ENCODE measurements at places on chromosomes 3 and 15.

GRCh38 chr3:117476572-117476971, 767.0 kb downstream of the TUSC7 start:
- DNase-seq, result no peak

- no peak for DNase-seq
Observed at GRCh38 chr3:173676094-173676493, 278.6 kb downstream of the NLGN1 start.

DNA sequence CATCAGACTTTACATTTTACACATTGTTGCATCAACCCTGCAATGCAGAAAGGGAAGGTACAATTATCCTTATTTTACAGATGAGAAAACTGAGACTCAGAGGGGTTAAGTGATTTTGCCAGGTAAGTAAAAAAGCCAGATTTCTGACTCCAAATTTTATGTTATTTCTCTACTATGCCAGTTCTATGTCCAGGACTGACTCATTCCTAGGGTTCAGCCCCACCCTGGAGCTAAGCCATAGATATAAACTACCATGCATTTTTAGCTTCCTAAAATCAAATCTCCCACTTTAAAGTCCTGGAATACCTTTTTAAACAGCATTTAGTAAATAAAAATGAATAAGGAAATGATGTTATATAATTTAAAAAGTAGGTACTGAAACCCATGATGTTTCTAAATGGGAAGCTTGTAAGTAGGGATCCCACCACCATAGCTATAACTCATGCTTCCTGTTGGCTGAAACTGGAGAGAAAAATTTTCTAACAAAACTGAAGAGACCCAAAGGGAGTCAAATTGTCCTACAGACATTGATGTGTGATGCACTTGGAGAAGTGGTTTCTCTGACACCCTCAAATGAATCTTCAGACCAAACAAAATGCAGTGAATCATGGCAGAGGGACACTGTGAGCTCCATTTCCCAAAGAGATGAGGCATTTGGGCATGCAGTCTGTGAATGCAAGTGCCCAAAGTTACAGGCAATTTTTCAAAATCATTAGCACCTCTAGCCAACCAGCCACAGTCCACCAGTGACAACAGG, 301.7 kb upstream of the UMPS start:
- no peak for DNase-seq

GRCh38 chr15:66294932-66295235, 1.5 kb downstream of the DIS3L start:
- no peak for DNase-seq

GRCh38 chr15:38672814-38673670, 108.4 kb upstream of the RASGRP1 start:
- DNase-seq, result no peak

DNA sequence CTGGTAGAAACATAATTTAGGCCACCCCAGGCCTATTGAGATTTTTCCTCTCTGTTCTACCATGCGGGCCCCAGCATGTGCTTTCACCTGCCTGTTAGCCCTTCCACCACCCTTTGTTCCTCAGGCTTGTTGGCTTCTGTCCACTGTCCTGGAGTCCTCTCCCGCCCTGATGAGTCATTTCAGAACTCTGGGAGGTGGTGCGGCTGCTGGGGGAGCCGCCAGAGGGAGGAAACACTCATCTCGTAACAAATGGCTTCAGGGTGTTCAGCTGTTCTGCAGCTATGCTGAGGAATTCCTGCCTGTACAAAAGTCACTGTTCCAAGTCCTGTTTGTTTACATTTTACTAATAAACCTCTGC, 36.3 kb downstream of the LRTM1 start:
- no peak for DNase-seq

GRCh38 chr3:164375995-164376394, 702.3 kb downstream of the SI start:
- DNase-seq, result no peak

- DNase-seq, result peak; percentile 56
Observed at GRCh38 chr3:155744626-155745324, at the start of gene PLCH1. PLCH1 (minus strand) TSS chr3:155745071; CDS start chr3:155704224, 40,847 bp downstream.

- DNase-seq, result peak; percentile 78
Observed at GRCh38 chr15:71386448-71387236, 271.4 kb downstream of the THSD4 start.

DNA sequence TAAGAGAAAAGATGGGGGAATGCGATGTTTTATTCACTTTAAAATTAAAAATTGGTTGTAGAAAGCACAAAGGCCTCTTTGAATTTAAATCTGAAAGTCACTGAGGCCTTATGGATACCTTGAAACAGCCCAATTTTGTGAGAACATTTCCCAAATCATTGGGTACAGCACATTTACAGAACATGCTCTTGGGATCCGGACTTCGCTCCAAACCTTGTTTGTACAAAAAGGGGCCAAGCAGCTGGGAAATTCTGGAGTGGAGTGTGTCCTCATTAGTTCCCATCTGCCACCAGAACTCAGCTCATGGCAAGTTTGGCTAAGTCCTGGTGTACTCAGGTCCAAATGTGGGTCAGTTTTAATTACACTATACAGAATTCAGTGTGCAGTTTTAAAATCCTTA, 254.2 kb downstream of the ZBTB20 start:
- no peak for DNase-seq

GRCh38 chr3:173066044-173067004, 74.7 kb downstream of the SPATA16 start:
- DNase-seq, result no peak

DNA sequence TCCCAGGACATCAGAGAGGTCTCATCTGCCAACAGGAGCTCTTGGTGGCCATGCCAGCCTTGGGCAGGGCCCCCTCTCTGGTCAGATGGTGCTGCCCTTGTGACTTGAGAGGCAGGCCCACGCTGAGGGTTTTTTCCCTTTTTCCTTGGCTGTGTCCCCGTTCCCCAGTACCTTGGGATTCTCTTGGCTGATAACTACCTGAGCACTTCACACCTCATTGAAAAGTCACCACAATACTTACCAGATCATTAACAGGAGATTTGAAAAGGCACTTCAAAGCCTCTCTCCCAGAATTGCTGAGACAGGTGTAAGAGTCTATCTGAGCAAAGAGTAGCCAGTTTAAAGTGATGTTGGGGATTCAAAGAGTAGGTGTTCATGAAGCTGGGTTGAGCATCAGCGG, 15.1 kb upstream of the TMEM158 start:
- no peak for DNase-seq

- no peak for DNase-seq
Observed at GRCh38 chr3:29392625-29393388, 111.9 kb downstream of the RBMS3 start.

DNA sequence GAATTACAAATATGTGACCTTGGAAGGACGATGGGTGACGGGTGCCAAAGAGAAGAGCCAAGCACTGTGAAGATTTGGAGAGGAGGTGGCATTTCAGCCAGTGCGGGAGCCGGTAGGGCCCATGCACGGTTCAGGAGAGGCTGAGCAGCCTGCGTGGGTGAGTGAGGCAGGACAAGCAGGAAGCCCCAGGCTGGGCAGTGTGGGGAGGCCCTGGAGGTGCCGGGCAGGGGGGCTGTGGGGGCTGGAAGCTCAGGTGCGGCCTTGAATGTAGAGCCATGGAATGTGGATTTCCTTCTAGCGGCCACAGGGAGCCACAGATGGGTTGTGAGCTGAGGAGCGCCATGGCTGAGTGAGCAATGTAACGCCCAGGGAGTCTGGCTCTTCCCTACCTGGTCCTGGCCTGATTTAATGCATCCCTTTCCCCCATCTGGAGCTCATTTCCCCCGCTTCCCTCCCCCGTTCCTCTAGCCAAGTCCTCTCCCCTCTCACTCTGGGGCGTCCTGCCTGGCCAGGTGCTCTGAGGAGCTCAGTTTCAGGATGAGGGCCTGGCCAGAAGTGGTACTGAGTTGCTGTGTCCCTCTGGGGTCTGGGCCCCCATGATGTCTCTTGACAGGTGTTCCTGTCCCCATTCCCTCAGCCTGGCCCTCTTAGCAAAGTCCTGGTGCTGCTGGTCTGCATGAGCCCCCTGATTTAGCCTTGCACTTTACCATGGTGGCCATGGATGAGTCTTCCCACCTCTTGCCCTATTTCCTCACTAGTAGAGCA, 41.8 kb upstream of the IQSEC1 start:
- no peak for DNase-seq

DNA sequence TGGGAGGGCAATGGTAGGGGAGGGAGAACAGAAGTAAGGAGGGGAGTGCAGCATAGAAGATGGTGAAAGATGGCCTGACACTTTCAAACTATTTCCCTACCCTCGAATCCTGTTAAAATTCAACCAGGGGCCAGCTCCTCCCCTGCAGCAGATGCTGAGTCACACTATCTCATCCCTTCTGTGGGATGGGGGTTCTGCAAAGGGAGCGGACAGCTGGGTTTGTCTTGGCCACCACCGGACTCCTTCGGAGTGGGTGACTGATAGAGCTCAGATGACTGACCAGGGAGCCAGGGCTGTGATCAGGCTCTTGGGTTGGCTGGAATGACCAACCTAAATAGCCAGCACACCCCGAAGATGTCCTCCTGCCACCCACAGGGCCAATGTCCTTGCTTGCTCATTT, 33.6 kb upstream of the TMCC1 start:
- DNase-seq, result no peak

- DNase-seq, result no peak
Observed at GRCh38 chr3:160815280-160815679, 59.2 kb downstream of the PPM1L start.

GRCh38 chr15:81292523-81293001, 31.4 kb downstream of the STARD5 start:
- no peak for DNase-seq

DNA sequence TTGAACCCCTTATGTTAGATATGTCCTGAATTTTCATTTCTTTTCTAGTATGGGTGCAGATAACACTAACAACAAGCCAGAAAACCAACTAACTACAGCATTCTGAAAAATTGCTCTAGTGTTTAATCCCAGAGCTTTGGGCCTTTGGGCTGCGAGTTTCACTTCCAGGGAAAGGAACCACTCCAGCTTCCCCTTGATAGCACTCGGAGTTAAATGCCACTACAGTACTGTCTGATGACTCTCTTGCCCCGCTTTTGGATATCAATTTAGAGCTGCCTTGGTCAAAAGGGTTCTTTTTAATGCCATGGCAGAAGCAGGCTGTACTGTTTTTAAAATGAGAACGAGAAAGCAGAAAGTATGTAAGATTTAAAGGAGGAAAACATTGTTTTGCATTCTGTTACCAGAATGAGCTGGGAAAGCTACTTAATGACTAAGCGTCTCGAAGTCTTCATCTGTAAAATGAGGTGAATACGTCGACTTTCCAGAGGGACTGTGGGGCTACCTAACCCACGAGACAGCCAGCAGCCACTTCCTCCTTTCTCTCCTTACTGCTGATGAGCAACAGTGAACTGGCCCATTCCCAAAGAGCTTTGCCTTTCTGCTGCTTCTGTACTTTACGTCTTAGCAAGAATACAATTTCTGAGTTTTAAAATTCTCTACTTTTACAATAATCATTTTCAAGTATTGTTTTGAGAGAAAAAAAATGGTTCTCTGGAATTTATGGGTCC, 299.3 kb upstream of the LYSMD4 start:
- no peak for DNase-seq

GRCh38 chr3:50352781-50353180, 2.1 kb downstream of the CYB561D2 start:
- no peak for DNase-seq

- no peak for DNase-seq
Observed at GRCh38 chr3:38653685-38654537, 4.4 kb upstream of the SCN5A start.

DNA sequence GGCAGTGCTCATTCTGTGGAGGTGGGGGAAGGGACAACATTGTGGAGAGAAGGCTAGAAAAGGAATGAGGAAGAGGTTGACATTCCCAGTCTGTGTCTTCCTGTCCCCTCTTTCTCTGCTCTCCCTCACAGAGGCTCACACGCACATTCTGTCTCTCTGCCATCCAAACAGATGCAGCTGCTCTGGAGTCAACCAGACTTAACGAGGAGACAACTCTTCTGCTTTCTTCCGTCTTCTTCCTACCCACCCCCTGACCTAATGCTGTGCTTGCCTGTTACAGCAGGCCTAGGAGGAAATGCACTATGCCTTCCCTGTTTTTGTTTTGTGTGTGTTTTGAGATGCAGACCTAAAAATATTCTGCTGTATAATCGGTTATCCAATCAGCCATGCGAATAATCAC, 121.9 kb downstream of the CACNA1D start:
- no peak for DNase-seq

GRCh38 chr15:98755781-98756180, 107.4 kb downstream of the IGF1R start:
- no peak for DNase-seq

Measured in iPS DF 19.7 (cell line).